Upper lobe of right lung (tissue), 1 donor: ENCODE measurements at places on chromosomes 1 and 21. TPM values are rescaled to one million over a fixed set of nuclear protein-coding genes. Genes with fewer than 3 reads are reported as not detected.
A peak's percentile ranks its signal among the peaks of the same experiment; 100 is the strongest.

The LDLRAD1 gene
- total RNA-seq, result 0.41 TPM

The CFAP57 gene
- total RNA-seq, result 0.17 TPM

DNA sequence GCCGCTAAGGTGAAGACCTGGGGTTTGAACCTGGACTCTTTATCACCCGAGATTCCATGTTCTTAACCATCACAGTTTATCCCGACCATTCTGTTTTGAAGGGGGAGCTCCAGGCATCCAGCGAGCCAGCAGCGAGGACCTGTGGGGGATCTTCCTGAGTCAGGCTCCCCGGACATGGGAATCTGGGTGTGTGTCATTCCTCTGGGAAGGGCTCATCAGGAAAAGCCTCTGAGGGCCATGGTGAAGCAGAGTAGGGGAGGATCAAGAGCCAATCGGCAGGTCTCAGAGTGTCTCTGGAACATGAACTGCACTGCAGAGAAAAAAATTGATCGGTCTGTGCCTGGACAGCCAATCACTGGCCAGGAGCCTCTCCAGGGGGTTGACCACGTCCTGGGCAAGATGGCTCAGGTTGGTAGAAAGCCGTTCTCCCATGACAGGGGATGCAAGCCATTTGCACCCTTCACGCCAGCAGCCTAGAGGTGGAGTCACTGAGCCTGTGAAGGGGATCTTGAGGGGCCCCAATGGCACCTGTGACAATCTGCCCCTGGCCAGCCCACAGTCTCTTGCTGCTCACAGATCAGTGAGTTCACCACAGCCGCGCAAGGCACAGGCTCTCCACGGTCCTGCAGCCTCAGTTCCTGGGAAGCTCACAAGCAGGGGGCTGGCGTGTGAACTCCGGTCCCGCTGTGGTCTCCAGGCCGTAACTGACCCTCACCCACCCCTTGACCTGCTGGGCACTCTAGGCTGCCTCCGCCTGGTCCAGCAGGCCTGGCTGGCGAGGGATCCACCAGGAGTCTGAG is 20.4 kb upstream of the ACTRT2 start:
- DNase-seq, result peak; percentile 63

DNA sequence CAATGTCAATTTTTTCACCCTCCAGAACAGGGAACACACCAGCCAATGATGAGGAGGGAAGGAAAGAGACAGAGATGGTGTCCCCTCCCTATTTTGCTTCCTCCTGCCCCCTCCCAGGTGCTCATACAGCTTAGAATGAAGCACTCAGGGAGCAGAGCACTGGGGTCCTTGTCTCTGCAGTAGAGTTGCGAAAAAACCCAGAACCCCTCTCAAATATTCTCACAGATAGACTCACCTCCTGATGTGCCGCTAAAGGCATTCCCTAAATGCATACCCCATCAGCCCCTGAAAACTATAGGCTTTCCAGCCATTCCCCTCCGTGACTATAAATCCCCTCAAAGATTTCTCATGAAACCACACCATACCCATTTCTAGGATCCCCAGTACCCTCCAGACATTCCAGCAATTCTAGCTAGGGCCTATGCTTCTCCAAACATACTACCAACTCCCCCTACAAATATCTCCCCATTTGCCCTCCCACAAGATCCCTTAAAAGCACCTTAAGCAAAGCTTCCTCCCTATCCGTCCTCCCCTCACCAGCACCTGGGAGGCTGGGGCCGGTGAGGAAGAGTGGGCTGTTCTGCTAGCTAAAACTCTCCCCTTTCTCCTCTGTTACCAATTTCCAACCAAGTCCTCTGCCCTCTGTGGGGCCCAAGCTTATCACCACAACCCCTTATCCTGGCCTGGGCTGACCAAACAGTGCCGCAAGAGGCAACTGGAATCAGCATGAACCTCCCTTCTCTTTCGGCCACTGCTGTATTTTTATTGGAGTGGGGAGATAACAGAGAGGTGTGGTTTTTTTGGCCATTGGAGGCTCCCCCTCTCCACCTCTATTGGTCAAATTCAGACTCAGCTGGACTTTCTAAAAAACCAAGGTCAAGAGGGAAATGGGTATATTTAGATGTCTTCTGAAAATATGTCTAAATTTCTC is 54.7 kb downstream of the RHBG start:
- no peak for DNase-seq

- DNase-seq, result peak; percentile 81
Observed at GRCh38 chr1:6603238-6603914, 707 bp upstream of the KLHL21 start.
